Activated naive CD8-positive, alpha-beta T cell treated with anti-CD3 and anti-CD28 coated beads for 36 hours (primary cell): ENCODE measurements at places on chromosomes 4 and X. TPM values are rescaled to one million over a fixed set of nuclear protein-coding genes. Genes with fewer than 3 reads are reported as not detected.

- DNase-seq, result no peak
Measured at GRCh38 chrX:17021851-17022604, 75.6 kb downstream of the REPS2 start.

GRCh38 chr4:122674371-122674770, 53.5 kb upstream of the IL21 start:
- DNase-seq, result no peak

- no peak for DNase-seq
Measured at GRCh38 chr4:96016634-96017299, 176.9 kb downstream of the PDHA2 start.

DNA sequence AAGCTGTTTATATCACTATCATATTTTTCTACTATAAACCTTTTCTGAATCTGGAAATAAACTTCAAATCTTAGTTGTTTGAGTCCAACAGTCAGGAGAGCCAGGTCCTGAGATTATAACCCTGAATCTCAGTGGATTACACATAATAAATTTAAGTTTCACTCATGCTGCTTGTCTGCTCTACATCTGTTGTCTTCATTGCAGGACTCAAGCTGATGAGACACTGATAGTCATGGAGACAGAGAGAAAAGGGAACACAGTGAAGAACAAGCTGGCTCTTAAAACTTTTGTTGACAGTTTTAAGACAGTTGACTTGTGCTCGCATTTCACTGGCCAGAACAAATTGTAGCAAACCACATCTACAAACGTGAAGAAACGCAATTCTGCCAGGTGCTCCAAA, 327.0 kb upstream of the CTSO start:
- DNase-seq, result no peak

DNA sequence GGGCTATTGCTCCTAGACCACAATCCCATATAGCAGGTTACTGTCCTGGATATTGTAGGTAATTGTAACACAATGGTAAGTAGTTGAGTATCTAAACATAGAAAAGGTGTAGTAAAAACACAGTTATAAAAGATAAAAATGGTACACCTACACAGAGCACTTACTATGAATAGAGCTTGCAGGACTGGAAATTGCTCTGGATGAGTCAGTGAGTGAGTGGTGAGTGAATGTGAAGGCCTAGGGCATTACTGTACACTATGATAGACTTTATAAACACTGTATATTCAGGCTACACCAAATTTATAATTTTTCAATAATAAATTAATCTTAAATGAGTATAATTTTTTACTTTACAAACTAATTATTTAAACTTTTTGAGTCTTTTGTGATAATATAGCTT, 425.7 kb downstream of the PABPC4L start:
- DNase-seq, result no peak

- DNase-seq, result no peak
Measured at GRCh38 chr4:139227729-139228404, 50.8 kb upstream of the ELF2 start.

- DNase-seq, result no peak
Measured at GRCh38 chr4:7121866-7122653, 54.2 kb upstream of the GRPEL1 start.

DNA sequence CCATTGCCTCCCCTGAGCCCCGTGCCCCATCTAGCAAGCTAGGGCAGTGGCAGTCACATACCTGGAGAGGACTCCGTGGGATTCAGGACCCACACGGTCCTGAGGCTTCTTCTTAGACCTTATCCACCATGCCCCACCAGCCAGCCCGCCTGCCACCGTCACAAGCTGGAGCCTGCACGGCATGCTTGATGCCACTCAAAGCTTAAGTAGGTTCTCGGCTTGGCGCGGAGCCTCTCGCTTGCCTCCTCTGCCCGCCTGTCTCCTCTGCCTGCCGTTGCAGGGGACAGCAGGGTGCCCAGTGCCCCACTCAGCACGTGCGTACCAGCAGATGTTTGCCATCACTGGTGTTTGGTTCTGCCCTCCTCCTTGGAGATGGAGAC, 14.1 kb downstream of the PSAPL1 start:
- DNase-seq, result no peak

- DNase-seq, result no peak
Measured at GRCh38 chrX:3141031-3141430, 99.8 kb downstream of the ARSF start.

DNA sequence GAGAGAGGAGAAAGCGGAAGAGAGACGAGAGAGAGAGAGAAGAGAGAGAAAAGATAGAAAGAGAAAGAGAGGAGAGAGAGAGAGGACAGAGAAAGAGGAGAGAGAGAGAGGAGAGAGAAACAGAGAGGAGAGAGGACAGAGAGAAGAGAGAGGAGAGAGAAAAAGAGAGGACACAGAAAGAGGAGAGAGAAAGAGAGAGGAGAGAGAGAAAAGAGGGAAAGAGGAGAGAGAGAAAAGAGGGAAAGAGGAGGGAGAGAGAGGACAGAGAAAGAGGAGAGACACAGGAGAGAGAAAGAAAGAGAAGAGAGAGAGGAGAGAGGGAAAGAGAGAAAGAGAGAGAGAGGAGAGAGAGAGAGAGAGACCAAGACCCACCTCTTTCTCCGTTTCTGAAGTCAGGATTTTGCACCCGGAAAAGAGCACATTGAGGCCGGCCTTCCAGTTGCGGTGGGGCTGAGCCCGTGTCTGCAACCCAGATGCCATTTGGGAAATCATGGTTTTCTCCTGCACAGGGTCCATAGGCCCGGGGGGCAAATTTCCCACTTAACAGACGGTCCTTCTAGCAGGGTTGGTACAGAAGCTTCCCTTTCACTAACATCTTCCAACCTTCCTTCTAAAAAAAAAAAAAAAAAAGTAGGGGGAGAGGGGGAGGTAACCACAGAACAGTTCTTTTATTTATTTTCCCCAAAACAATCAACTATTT, 60.9 kb downstream of the CRLF2 start:
- DNase-seq, result no peak

GRCh38 chr4:165872461-165873297, at the start of gene TLL1:
TSS of gene TLL1 (plus strand) at chr4:165873237. CDS start at chr4:165873905, 668 bp downstream.
- no peak for DNase-seq

DNA sequence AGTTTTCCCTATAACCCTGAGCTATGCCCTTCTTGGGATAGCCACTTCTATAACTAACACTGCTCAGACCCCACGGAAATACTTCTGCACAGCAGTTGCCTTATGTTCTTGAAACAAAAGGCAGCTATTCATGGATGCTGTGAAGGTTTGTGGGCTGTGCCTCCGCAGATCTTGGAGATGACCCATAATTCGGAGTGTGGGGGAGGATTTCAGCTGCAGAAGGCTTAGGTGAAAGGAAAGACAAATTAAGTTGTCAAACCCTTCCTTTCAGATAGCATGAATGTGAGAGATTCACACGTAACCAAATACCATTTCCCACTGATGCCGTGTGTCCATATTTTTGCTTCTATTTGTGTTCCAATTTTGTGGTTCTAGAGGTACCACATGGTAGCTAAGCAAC, 38.1 kb upstream of the NYX start:
- no peak for DNase-seq

DNA sequence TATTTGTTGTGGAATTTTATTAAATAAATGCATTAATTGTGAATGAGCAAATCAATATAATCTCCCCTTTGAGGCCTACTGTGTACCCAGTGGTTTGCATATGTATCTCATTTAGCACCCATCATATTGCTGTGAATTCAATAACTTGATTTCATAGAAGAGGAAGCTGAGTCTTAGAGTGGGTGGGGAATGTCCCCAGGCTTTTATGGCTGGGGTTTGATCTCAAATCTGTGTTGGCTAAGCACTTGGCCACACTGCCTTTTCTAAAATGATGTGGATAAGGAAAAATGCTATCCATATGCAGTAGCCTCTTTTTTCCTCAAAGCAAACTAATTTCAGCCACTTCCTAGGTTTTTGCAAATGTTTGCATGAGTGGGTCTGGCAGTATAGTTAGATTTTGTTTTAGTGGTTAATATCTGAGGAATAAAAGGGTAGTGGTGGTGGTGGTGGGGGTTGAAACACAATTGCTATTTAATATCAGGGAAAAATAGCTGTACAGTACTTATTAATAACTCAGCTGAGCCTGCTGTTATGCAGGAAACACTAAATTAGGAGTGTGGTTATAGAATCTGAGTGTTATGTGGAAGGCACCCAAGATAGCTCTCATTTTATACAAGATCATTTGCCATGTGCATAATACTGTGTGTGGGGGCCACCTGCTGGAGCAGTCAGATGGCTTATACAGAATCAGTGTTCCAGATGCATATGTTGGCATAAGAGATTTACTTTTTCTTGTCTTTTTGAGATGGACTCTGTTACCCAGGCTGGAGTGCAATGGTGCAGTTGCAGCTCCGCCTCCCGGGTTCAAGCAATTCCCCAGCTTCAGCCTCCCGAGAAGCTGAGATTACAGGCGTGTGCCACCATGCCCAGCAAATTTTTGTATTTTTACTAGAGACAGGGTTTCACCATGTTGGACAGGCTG, 108.0 kb downstream of the TMEM131L start:
- peak; percentile 47 for DNase-seq

- DNase-seq, result no peak
Measured at GRCh38 chr4:87423317-87424098, 1.1 kb downstream of the NUDT9 start.

GRCh38 chrX:73765776-73766430, 202.9 kb downstream of the CHIC1 start:
- DNase-seq, result no peak

GRCh38 chrX:152902502-152902820, 4.6 kb downstream of the ZNF185 start:
- DNase-seq, result no peak

DNA sequence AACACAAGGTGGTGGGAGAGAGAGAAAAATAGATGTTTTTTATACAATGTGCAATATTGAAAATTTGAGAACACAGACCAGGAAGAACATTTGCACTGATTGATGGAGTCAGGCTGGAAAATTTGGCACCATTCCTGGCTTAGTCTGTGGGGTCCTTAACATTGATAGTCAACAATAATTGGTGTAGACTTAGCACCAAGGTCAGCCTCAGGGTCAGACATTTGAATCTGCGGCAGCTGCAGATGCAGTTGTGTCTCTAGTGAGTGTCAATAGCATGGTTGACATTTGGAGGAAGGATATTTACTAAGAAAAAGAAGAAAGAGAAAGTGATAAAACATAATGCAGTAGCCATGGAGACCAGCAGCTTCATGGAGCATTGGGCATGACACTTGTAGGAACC, 31.5 kb upstream of the GLRA3 start:
- DNase-seq, result no peak

- DNase-seq, result no peak
Measured at GRCh38 chrX:72045552-72046277, 86.0 kb downstream of the RTL5 start.

DNA sequence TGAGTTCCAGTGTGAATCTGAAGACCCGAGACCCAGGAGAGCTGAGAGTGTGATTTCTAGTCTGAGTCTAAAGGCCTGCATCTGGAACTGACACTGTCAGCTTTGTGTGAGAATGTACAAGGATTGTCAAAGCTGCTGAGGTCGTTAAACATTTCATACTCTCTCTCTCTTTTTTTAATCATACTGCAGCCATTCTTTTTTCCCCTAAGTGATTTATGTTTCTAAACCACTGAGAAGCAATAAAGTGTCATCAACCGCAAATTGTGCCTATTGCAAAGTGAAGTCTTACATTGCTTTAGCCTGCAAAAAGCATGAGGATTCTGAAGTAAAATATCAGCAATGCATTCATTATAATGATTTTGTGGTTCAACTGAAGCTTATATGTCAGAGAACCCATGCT, 106.0 kb downstream of the ASMT start:
- DNase-seq, result no peak

DNA sequence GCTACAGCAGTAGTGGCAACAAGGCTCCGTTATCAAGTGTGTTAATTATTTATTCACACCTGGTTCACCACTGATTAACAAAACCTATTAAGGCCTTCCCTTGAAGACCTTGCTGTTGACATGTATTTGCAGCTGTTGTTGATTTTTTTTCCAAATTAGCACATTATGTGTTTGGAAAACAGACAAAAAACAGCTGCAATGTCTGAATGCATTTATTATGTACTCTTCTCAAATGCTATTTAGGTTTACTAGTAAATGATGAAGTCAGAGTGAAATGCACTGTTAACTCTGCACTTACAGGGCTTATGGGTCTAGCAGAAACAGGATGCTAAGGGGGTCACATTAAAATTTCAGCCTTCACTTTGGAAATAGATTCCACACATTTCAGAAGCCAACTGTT, 99.5 kb upstream of the PCDH7 start:
- DNase-seq, result no peak

GRCh38 chr4:66688674-66689073, 856.6 kb downstream of the CENPC start:
- no peak for DNase-seq

GRCh38 chrX:4550018-4550417, 836.6 kb upstream of the PRKX start:
- no peak for DNase-seq

- no peak for DNase-seq
Measured at GRCh38 chr4:17707671-17708070, 73.8 kb downstream of the FAM184B start.

DNA sequence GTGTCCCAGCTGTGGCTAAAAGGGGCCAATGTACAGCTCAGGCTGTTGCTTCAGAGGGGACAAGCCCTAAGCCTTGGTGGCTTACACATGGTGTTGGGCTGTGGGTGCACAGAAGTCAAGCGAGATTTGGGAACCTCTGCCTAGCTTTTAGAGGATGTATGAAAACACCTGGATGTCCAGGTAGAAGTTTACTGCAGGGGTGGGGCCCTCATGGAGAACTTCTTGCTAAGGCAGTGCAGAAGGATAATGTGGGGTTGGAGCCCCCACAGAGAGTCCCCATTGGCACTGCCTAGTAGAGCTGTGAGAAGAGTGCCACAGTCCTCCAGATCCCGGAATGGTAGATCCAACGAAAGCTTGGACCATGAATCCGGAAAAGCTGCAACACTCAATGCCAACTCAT, 40.5 kb downstream of the UBA6 start:
- DNase-seq, result no peak

- no peak for DNase-seq
Measured at GRCh38 chrX:54177306-54177705, 5.7 kb downstream of the FAM120C start.

The IL3RA gene
- not detected for total RNA-seq

The ZAR1 gene
- total RNA-seq, result not detected

The HAND2 gene
- total RNA-seq, result not detected

The CENPVL3 gene
- total RNA-seq, result 0.72 TPM

The MTMR8 gene
- total RNA-seq, result 5.0 TPM

The SH2D1A gene
- 67.6 TPM for total RNA-seq

The CT47A7 gene
- total RNA-seq, result not detected

The NALF2 gene
- total RNA-seq, result 0.19 TPM

The USP51 gene
- total RNA-seq, result 1.3 TPM

The PLAC1 gene
- not detected for total RNA-seq

The GLRA3 gene
- total RNA-seq, result not detected

The CSTF2 gene
- total RNA-seq, result 57.6 TPM

The PRSS12 gene
- total RNA-seq, result not detected

The SPANXC gene
- total RNA-seq, result not detected

The TMSB15C gene
- total RNA-seq, result 2.5 TPM
